Activated CD4-positive, alpha-beta T cell treated with anti-CD3 and anti-CD28 coated beads, Interleukin-2, amount 10 ng/mL, durations not matched to agents 24 days and 14 days (primary cell): ENCODE measurements at places on chromosomes 13 and 19. TPM values are rescaled to one million over a fixed set of nuclear protein-coding genes. Genes with fewer than 3 reads are reported as not detected.
A peak's percentile ranks its signal among the peaks of the same experiment; 100 is the strongest.

DNA sequence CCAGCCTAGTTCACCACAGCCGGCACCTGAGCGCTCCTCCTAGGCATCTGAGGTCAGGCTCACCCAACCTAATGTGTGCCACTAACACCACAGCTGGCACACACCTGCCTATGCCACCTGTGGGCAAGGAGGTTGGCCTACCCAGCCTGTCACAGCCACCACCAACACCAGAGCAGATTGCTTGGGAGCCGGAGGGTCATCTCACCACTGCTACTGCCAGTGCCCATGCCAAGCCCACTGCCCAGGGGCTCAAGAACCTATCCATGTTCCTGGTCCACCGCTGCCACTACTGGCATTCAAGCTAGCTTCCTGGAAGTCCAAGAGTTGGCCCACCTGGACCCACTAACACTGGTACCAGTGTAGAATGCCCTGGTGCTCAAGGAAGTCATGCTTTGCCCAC is 42.5 kb downstream of the F2RL3 start:
- no peak for DNase-seq

- DNase-seq: no peak
Measured at GRCh38 chr13:36096461-36097416, 34.4 kb downstream of the DCLK1 start.

GRCh38 chr19:35136231-35136630 is 1.4 kb upstream of the LGI4 start:
- DNase-seq: no peak

GRCh38 chr13:50255639-50256038 is 240.4 kb downstream of the KCNRG start:
- no peak for DNase-seq

- DNase-seq: no peak
Measured at GRCh38 chr13:43315522-43315921, 292.1 kb downstream of the DNAJC15 start.

- DNase-seq: peak; percentile 80
Measured at GRCh38 chr19:35295792-35296462, 4.0 kb downstream of the MAG start.

DNA sequence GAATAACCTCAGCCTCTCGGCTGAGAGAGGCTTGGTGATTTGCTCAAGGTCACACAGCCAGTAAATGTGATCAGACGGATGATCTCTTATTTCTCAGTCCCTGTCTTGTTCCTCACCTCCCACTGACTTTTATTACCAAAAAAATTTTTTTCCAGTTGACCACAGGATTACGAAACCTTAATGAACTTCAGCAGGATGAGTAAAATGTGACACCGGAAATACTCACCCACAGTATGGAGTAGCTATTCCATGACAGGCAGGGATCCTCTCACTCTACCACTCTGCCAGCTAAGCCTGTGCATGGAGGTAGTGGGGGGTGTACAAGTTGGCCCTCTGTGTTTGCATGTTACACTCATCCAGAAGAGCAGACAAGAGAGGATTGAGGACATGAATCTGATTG is 916.4 kb downstream of the UQCRFS1 start:
- DNase-seq: no peak

GRCh38 chr19:49869009-49869483 is 1.7 kb upstream of the PNKP start:
- no peak for DNase-seq

DNA sequence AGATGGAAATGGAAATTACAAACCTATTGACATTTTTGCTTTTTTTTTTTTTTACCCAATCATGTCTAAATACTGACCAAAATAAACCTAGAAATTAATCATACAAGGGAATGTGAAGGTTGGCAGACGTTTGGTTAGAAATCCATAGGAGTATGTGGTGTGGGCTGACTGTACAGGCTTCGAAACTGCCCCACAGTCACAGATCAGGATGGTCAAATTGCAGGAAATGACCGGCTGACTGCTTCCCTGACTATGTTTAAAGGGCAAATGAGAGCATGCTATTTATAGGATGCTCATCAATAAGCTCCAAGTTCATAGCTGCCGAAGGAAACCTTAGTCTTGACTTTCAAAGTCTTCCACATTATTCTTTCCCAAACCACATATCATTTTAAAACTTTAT is 118.4 kb downstream of the COG6 start:
- no peak for DNase-seq

DNA sequence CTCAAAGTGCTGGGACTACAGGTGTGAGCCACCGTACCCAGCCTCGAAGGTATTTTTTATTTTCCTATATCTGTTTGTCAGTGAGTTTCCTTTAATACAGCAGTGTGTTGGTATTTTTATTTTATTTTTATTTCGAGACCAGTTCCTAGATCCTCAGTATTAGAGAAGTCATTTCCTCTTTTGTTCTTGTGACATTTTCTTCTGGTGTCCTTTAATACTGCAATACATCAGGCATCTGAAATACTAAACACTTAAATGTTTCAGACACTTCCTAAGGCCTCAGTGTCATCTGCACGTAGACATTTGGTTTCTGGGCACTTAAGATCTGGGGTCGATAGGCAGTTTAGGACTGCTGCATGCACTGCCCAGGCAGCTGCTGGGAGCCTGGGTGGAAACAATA is 22.5 kb downstream of the GATAD2A start:
- DNase-seq: no peak

Gene YJEFN3
- total RNA-seq: 11.4 and 14.6 TPM in 2 replicates

Gene FGF22
- not detected in 2 replicates for total RNA-seq

Gene MEIOSIN
- not detected in 2 replicates for total RNA-seq
